Stimulated activated CD4-positive, alpha-beta T cell treated with anti-CD3 and anti-CD28 coated beads, Interleukin-1b, Interleukin-23, amount 100 ng/mL, for 24 hours (primary cell): ENCODE measurements at places on chromosomes 1 and 21.

DNA sequence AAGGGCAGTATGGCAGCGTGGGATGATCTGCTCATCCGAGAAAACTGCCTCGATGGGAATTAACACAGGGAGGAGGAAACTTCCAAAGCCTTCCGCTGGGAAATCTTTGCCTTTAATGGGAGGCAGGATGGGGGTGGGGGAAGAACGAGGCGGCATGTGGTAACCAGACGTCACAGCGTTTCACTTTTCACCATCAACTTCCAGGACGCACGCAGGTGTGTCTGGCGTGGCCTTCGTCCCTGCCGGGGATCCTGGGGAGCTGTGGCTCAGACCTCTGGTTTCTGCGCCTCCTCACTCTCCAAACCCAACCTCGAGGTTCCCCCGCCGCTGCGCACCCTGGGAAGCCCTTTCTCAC, 282 bp downstream of the RSPH1 start:
- no peak for DNase-seq

GRCh38 chr1:205261946-205262691, 34.4 kb downstream of the TMCC2 start:
- no peak for DNase-seq

DNA sequence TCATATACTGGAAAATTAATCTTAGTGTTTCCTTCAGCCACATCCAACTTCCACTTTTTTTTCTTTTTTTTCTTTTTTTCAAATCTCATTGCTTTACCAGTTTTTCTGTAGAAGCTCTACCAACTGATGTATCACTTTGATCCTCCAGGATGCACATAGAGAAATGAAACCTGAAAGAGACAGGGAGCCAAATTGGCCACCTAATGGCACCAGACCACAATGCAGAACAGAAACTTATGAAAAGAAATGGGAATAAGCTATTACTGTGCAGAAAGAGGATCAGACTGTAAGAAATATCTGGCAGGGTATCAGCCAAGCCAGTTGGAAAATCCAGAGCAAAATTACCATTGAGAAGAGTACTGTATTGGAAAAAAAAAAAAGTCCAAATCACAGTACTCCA, 1514.2 kb downstream of the MRPL39 start:
- DNase-seq: no peak

GRCh38 chr21:39630191-39630591, 17.5 kb downstream of the B3GALT5 start:
- no peak for DNase-seq

DNA sequence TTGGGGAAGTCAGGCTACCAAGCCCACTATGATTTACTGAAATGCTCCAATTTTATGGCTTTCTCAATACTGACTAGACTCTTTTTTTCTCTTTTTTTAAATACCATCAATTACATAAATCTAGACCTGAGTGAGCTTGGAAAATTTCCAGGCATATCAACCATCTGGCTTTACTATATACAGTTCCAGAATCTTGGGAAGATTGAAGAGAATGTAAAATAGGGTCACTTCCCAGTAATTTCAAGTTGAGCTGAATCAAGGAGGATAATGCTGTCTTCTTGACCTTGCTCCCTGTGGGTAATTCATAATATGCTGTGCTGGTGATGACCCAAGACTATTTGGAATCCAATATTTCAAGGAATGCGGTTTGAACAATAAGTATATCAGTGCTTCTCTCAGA, 108.1 kb downstream of the MAP3K21 start:
- DNase-seq: no peak

- DNase-seq: no peak
Observed at GRCh38 chr1:50371749-50372148, 51.5 kb downstream of the DMRTA2 start.

- no peak for DNase-seq
Observed at GRCh38 chr1:160361814-160362167, 5.1 kb upstream of the NHLH1 start.

GRCh38 chr21:31236528-31236927, 107.5 kb downstream of the TIAM1 start:
- no peak for DNase-seq

DNA sequence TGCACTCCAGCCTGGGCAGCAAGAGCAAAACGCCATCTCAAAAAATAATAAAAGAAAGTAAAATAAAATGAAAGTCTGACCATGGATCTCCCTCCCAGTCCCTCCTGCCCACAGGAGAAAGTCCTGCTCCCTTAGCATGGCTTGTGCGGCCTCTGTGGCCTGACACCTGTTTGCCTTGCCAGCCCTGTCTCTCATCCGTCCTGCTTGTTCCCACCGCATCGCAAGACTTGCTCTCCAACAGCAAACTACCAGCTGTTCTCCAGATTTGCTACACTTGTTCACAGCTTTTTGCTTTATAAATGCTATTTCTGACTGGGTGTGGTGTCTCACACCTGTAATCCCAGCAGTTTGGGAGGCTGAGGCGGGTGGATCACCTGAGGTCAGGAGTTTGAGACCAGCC, 2.7 kb downstream of the ETV3L start:
- no peak for DNase-seq

GRCh38 chr1:191579019-191579418, 579.2 kb upstream of the RGS18 start:
- no peak for DNase-seq

DNA sequence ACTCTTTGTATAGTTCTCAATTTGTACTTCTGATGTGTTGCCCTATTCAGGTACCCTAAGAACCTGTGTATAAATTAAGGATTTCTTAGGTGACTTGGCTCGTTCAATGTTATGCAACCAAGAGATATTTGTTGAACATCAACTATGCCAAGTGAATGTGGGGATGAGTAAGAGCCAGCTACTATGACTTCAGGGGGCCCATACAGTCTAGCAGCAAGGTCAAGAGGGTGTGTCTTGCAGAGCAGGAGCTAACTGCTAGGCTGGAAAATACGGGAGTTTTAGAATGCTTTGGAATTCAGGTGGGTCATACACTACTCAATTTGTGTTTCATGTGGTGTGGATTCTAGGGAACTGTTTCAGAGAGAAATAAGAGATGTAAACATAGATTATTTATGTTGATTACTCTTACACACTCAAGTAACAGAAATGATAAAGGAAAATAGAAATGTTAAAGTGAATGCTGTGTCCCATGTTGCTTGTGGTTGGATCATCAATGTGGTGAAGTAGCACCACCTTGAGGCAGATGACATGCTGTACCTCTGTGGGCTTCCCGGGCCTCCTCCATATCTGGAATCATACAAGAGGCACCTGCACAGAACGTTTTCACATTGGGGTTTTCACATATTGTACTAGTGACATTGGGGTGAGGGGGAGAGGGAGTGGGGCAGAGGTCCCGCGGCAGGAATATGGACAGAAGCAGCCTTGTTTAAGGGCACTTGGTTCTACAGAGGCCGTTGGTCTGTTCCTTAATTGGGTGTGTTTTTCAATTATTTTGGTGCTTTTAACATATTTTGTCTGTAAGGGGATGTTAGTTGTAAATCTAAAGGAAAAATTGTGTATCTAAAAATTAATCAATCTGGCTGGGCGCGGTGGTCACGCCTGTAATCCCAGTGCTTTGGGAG, 12.4 kb downstream of the ARPC5 start:
- no peak for DNase-seq

DNA sequence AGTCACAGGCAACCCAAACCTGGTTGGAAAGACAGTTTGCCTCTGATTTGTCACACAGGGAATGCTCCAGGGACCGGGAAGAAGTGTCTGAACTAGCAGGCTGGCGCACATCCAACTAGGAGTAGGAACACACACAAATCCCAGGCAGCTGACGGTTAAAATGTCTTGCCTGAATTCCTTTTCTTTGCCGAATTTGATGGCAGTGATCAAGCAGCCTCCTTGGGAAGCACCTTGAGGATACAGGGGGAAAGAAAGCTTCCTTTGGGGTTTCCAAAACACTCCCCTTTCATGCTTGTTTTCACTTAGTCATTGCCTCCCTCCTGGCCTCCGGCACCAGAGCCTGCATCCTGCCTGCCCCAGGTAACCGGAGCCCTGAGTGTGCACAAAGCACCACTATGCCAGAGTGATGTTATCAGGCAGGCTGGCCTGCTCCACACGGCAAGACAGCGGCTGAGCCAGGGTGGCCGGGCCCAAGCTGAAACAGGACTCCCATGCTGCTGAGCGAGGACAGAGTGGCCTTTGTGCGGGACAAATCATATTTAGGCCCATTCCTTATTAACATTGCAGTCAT, 193.8 kb downstream of the LMX1A start:
- no peak for DNase-seq

DNA sequence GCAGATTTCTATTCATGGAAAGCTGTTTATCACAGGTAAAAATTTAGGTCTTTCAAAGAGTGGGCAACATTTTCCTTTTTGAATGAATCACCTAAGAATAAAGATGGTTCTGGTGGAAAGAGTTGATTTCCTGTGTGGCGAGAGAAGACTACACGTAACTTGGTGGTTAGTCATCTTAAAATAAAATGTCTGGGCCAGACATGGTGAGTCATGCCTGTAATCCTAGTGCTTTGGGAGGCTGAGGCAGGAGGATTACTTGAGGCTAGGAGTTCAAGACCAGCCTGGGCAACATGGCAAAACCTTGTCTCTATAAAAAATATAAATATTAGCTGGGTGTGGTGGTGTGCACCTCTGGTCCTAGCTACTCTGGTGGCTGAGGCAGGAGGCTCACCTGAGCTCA, 65.7 kb downstream of the DISP1 start:
- DNase-seq: no peak

- no peak for DNase-seq
Observed at GRCh38 chr21:32705139-32705538, 22.7 kb downstream of the SYNJ1 start.

DNA sequence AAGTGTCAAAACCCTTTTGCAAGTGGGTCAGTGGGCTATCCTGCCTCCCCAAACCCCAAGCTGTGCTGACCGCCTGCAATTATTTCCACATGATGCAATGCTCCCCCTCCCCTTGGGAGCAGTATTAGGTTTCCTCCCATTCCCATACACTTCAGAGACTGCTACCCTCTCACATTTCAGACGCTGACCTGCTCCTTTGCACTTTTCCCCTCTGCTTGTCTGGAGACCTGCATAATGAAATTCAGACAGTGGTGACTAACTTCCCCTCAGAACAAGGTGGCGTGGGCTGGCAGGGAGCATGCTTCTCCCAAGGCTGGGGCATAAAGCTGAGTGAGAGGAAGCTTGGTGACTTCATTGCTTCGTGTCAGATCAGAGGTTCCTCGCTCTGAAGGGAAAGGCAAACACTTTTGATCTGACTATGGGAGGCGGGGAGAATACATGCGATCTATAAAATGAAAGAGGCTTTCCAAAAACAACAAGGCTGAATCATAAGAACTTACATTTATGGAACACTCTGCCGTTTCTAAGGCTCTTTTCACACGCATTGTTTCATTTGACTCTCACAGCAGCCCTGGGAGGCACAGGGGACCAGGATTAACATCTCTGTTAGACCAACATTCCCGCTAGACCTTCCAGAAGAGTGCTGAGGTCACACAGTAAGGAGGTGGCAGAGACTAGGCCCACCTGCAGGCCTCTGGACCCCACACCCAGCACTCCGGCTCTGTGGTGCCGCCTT, 27.5 kb upstream of the ROR1 start:
- DNase-seq: no peak

DNA sequence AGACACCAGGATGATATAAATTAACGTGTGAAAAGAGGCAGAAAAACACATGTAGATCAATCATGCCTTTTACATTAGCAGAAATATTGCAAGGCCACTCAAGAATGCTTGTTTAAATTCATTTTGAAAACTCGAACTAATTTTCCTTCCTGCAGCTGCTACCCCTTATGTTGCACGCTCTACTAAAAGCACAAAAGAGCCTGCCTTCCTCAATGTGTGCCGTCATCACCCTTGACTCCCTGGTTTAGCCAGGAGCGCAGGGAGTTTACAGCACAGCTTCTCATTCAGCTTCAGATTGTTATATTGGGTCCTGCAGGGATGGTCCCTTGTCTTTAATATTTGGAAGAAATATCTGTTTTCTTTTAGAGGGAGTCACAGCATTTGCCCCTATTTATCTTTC, 10.1 kb upstream of the ST6GALNAC5 start:
- no peak for DNase-seq

- DNase-seq: no peak
Observed at GRCh38 chr1:53561503-53562105, 102.4 kb downstream of the DMRTB1 start.

DNA sequence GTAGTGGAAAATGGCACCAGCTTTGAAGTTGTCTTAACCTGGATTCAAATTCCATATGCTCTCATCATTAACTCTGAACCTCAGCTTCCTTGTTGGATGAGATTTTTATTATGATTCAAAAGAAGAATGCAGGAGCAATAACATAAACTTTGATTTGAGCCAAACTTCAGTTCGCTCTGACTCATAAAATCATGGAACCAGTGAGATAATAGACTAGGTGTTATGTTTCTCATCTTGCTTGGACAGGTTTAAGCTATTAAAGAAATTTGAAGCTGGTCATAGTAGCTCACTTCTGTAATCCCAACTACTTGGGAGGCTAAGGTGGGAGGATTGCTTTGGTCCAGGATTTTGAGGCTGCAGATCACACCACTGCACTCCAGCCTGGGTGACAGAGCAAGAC, 172.8 kb downstream of the CLEC20A start:
- no peak for DNase-seq

- DNase-seq: no peak
Observed at GRCh38 chr1:35603468-35603867, 30.4 kb downstream of the TFAP2E start.

GRCh38 chr1:23370709-23371584, 1.3 kb upstream of the ZNF436 start:
- DNase-seq: no peak

- no peak for DNase-seq
Observed at GRCh38 chr21:34519016-34519415, 7.0 kb upstream of the KCNE1 start.

DNA sequence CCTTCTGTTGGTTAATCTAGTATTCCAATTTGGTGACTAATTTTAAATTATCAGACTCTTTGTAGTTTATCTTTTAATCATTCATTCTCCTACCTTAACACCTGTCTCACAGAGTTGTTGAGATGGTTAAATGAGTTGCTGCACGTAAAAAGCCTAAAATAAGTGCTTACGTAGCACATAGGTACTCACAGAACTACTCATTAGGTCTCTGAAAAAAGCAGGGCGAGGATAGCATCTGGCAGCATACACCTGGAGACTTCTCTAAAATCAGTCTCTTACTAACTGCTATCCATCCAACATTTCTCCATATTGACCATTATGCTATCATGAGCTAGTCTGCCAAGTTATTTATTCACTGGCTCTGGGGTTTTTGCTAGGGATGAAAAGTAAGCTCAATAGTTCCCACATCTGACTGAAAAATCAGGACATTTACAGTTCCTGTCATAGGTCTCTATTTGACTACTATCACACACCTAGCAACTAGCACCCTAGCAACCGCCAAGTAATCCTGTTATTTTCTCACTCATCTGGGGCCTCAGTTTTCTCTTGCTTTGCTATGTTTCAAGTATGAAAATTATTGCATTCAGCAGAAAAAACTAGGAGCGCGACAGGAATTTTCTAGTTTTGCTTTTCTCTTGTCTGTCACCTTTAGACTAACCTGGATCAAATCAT, 11.2 kb downstream of the CSDE1 start:
- no peak for DNase-seq

DNA sequence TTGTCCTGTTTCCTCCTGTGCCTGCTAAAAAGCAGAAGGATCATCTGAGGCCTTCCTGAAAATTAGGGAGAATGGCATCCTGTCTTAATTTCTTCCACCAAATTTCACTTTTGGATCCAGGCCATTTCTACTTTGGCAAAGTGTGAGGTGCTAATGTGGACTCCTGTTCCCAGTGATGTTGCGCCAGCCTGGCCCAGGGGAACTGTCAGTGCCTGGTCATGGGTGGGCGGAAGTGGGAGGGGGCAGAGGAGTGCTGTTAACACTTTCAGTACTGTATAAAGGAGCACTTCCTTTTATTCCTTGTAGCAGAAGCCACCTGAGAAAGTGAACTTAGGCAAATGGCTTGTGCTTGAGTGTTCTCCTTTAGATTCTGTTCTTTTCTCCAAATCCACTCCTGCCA, 19.9 kb downstream of the ELAPOR1 start:
- no peak for DNase-seq
